NCI-H524 treated with DMSO at 0.1 percent for 48 hours (cell line): ENCODE measurements at places on chromosomes 2 and 18.

- DNase-seq = no peak
Observed at GRCh38 chr2:174635776-174636404, 38.3 kb upstream of the WIPF1 start.

GRCh38 chr2:163467251-163467630 is 268.6 kb downstream of the FIGN start:
- DNase-seq = no peak

GRCh38 chr2:25335971-25336370 is 5.8 kb downstream of the DNMT3A start:
- DNase-seq = no peak

GRCh38 chr2:233059797-233060500 is at the start of gene INPP5D:
Gene INPP5D (plus strand): TSS chr2:233060342. CDS start chr2:233060479, 137 bp downstream.
- no peak for DNase-seq
